ENCODE measurements at places on chromosomes 6 and 20. TPM values are rescaled to one million over a fixed set of nuclear protein-coding genes. Genes with fewer than 3 reads are reported as not detected.

Gene COL21A1
- total RNA-seq: 3.3 TPM

Gene DUSP15
- 23.6 TPM for total RNA-seq

Gene KCNS1
- total RNA-seq: not detected

Gene LTA
- 0.72 TPM for total RNA-seq

Gene TPBG
- 84.1 TPM for total RNA-seq

Gene PRKN
- 0.46 TPM for total RNA-seq

Gene TRIM26
- total RNA-seq: 44.8 TPM

Gene DCDC2
- total RNA-seq: 0.15 TPM

Gene NOTCH4
- total RNA-seq: 2.0 TPM

Gene VIP
- not detected for total RNA-seq

Gene COL20A1
- total RNA-seq: 0.23 TPM

Gene CLPSL1
- not detected for total RNA-seq

Gene SPATA25
- 1.8 TPM for total RNA-seq

Gene GUCA1A
- total RNA-seq: not detected

Gene CRISP2
- total RNA-seq: not detected

Gene SIRPB1
- total RNA-seq: 0.72 TPM

Gene OR12D1
- total RNA-seq: not detected

Gene ZNF165
- 4.2 TPM for total RNA-seq

Gene ESF1
- 26.4 TPM for total RNA-seq

Gene REM1
- total RNA-seq: not detected

Gene WFDC13
- not detected for total RNA-seq

Gene NMBR
- total RNA-seq: not detected

Gene EPM2A
- total RNA-seq: 5.7 TPM

Gene PPIL6
- total RNA-seq: 2.2 TPM

Gene MEI4
- total RNA-seq: 0.05 TPM

Gene C6orf58
- total RNA-seq: not detected

Gene RPN2
- 250 TPM for total RNA-seq

Gene BPIFB4
- total RNA-seq: not detected

Gene CCDC170
- total RNA-seq: not detected

Gene TPX2
- 248 TPM for total RNA-seq

Gene HFE
- total RNA-seq: 12.1 TPM

Gene KIF25
- 0.44 TPM for total RNA-seq

Gene WFDC10A
- total RNA-seq: not detected

Gene GPR31
- total RNA-seq: not detected

Gene LPIN3
- total RNA-seq: 21.0 TPM

Gene KIF6
- not detected for total RNA-seq

Gene ITPR3
- total RNA-seq: 65.8 TPM

Gene ID1
- total RNA-seq: 152 TPM

Gene BPIFA1
- total RNA-seq: not detected

Gene PSMB9
- 41.5 TPM for total RNA-seq

Gene ZSWIM1
- total RNA-seq: 13.4 TPM

Gene PHACTR2
- total RNA-seq: 59.9 TPM

Gene RALGAPB
- total RNA-seq: 33.1 TPM

Gene RAET1L
- total RNA-seq: not detected

Gene IRAK1BP1
- total RNA-seq: 2.2 TPM

Gene MAPK13
- 2.5 TPM for total RNA-seq
